Peyer's patch (tissue), 4 donors: ENCODE measurements at places on chromosomes 2 and 18. TPM values are rescaled to one million over a fixed set of nuclear protein-coding genes. Genes with fewer than 3 reads are reported as not detected.

DNA sequence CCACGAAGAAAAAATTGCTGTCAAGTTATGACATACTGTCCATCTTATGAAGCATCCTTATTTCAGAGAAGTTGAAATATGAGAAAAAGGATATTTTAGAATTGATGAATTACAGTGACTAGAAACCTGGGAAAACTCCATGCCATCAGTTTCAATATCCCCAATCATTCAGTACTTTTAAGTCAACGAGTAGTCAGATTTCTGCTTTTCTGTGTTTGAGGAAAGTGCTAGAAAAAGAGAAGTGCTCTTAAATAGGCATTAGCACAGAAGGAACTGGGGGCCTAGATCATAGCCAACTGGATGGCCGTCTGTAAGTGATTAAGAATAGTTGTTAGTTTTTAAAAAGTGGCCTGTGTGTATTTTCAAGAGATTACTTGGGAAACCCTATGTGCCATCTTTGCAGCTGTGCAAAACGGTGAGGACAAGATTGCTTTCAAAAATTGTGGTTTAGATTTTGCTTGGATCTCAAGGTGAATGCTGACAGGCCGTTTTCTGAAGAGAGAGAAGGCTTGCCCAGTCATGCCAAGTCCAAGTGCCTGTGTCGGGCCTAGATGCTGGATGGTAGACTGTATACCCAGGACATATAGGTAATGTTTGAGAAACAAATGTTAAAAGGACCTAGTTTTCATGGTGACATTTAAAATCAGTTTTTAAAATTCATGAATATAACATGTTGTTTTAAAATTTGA is 5.1 kb downstream of the NEDD4L start:
- no peaks in the 10 kb centered on the region for H3K36me3 ChIP-seq
- H3K4me1 ChIP-seq = peaks cover 5% of the 10 kb centered on the region
- no peaks in the 10 kb centered on the region for H3K27me3 ChIP-seq
- no peak overlapping the region for H3K4me3 ChIP-seq

GRCh38 chr2:205767617-205768016 is 85.3 kb downstream of the NRP2 start:
- no peaks in the 10 kb centered on the region for H3K27me3 ChIP-seq
- H3K27ac ChIP-seq = no peak overlapping the region
- H3K4me3 ChIP-seq = no peak overlapping the region
- no peak for DNase-seq

- no peak overlapping the region for H3K4me3 ChIP-seq
- no peaks in the 10 kb centered on the region for H3K27me3 ChIP-seq
- H3K4me1 ChIP-seq = no peaks in the 10 kb centered on the region
- no peak for DNase-seq
These were observed 60.1 kb downstream of the CWC22 start for GRCh38 chr2:179946810-179947615.

DNA sequence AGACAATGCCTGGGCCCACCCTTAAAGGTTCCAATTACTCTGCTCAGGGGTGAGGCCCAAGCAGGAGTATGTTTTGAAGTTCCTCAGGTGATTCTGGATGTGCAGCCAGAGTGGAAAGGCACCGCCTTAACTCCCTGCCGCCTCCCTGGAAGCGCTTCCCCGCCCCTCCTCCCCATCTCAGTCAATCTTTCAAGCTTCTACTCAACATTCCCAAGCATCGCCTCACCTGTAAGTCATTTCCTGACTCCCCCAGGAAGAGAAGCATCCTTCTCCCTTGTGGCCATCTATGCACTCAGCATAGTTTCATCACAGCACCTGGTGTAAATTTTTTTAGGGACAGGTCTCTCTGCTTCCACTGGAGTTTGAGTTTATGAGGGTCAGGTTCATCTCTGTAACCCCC is 67.5 kb downstream of the MYL12B start:
- no peaks in the 10 kb centered on the region for H3K27me3 ChIP-seq
- H3K4me1 ChIP-seq = no peaks in the 10 kb centered on the region
- no peak overlapping the region for H3K4me3 ChIP-seq
- no peak for DNase-seq
- H3K27ac ChIP-seq = no peak overlapping the region

GRCh38 chr2:134136731-134137130 is 117.1 kb upstream of the MGAT5 start:
- peaks cover 14% of the 10 kb centered on the region for H3K4me1 ChIP-seq
- H3K4me3 ChIP-seq = no peak overlapping the region
- no peaks in the 10 kb centered on the region for H3K27me3 ChIP-seq
- DNase-seq = no peak
- H3K36me3 ChIP-seq = no peaks in the 10 kb centered on the region

DNA sequence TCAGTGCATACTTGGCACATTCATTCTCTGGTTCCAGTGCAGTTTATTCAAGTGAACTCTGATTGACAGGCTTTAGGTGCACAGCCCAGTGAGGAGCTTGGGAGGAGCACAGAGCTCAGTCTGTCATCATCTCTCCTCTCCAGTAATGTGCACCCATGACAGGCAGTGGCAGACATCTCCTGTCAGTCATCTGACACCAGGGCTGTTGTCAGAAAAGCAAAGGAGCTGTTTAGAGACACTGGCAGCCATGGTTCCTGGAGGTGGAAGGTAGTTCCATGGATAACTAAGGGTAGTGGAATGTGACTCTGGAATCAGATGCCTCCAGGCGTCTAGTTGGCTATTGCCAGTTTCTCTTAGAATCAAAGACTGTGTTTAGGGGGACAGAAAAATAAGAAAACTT is 308.8 kb downstream of the DCDC2C start:
- H3K27ac ChIP-seq = no peak overlapping the region
- H3K4me1 ChIP-seq = no peaks in the 10 kb centered on the region
- no peak overlapping the region for H3K4me3 ChIP-seq
- no peaks in the 10 kb centered on the region for H3K27me3 ChIP-seq

GRCh38 chr2:168948621-168949212 is 47.6 kb downstream of the G6PC2 start:
- H3K27ac ChIP-seq = no peak overlapping the region
- H3K36me3 ChIP-seq = no peaks in the 10 kb centered on the region
- no peak for DNase-seq
- no peaks in the 10 kb centered on the region for H3K27me3 ChIP-seq

DNA sequence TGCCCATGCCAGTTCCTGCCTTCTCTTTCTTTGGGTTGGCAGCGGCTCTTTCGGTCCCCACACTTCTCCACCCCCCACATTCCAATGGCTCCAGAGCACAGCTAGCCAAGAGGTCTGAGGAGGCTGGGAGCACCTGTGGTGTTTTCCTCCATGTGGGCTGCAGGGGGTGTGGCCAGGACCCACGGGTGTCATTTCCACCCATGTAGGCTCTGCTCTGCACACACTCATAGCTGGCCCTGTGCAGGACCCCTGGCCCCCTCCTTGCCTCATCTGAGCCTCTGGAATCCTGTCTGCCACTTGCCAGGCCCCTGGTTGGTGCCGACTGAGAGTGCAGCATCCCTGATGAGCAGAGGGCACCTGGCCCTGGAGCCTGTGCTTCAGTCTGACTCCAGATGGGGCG is 46.3 kb downstream of the DYSF start:
- H3K36me3 ChIP-seq = no peaks in the 10 kb centered on the region
- DNase-seq = peak; percentile 25
- no peak overlapping the region for H3K4me3 ChIP-seq

Gene ZBTB7C
- total RNA-seq = 15.7 TPM

Gene ACADL
- total RNA-seq = not detected

DNA sequence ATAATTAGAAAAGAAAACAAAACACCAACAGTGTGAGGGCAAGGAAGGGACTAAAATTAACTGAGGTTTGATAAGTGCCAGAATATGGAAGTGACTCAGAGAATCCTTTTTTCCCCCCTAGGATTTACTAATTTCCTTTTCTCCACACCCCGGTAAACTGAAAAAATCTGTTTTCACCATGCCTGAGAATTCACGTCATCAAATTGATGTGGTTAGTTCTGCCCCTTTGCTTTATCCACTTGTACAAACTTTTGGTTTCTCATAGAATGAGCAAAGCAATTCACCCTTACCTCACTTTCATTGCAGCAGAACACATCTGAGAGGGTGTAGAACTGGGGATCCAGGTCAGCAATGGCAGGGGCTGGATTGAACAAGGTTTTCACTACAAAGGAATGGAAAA is 57.8 kb downstream of the RBKS start:
- no peak overlapping the region for H3K4me3 ChIP-seq
- no peak overlapping the region for H3K27ac ChIP-seq
- H3K36me3 ChIP-seq = no peaks in the 10 kb centered on the region
- DNase-seq = no peak
- H3K4me1 ChIP-seq = no peaks in the 10 kb centered on the region

DNA sequence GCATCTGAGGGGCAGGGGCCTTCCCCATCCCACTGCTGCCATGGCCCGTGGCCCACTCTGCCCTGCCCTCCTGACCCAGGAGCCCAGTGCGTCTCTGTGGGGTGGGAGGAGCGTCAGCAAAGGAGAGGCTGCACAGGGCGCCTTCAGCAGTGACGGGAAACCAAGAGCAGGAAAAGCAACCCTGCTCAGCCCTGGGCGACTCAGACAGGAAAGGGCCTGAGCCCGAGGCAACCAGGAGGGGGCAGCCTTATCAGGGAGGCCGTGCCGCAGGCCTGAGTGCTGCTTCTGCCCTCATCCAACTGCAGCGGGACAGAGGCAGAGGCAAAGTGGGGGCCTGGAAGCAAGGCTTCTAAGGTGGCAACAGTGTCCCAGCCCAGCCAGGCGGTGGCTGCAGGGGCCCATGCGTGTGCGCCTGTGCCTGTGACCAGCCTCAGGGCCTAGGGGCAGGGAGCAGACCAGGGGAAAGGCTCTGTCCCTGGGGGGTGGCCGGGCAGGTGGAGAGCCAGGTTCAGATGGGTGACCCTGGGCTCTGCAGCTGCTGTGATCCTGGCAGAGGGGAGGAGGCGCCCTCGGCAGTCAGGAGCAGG is 23.3 kb upstream of the ALPI start:
- no peaks in the 10 kb centered on the region for H3K4me1 ChIP-seq
- H3K36me3 ChIP-seq = no peaks in the 10 kb centered on the region
- H3K27ac ChIP-seq = no peak overlapping the region
- no peak for DNase-seq
- H3K4me3 ChIP-seq = no peak overlapping the region
- no peaks in the 10 kb centered on the region for H3K27me3 ChIP-seq

Gene LHCGR
- not detected for total RNA-seq

Gene MEP1B
- total RNA-seq = 497 TPM

Gene KCNIP3
- total RNA-seq = 4.9 TPM

Gene TXNDC9
- total RNA-seq = 39.2 TPM

Gene GPBAR1
- total RNA-seq = 7.0 TPM

DNA sequence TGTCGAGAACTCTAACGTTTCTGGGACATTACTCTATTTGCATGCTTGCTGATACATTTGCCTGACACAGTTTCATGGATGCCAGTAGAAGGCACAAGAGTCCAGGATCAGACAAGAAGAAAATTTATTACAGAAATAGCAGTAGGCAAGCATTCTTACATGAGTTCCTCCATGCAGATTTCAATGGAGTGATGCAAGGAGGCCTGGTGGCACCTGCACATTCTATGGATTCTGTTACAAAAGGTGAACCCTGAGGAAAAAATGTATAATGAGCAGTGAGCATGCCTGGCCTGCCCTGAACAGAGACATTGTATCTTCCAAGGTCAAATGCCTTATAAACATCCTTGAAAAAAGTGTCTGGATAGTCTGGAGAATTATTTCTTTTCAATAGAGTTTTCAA is 142.9 kb downstream of the DSEL start:
- no peak overlapping the region for H3K27ac ChIP-seq
- no peaks in the 10 kb centered on the region for H3K4me1 ChIP-seq
- H3K4me3 ChIP-seq = no peak overlapping the region
- no peaks in the 10 kb centered on the region for H3K36me3 ChIP-seq
- DNase-seq = no peak

DNA sequence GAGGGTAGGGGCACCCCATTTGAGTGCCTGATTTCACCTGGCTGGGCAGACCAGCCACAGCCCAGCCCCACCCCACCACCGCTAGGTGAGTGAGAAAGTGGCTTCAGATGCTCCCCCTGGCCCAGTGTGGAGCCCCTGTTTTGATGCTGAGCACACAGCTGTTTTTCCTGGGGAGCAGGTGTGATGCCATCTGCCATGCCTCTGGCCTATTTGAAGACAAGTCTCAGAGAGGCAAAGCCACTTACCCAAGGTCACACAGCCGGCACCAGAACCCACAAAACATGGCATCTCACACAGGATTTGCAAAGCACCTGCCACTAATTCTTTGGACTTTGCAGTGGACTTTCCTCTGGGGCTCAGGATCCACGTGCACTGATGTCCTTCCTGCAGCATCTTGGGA is 131.3 kb downstream of the INHBB start:
- H3K27me3 ChIP-seq = no peaks in the 10 kb centered on the region
- H3K4me3 ChIP-seq = no peak overlapping the region
- H3K36me3 ChIP-seq = no peaks in the 10 kb centered on the region
- H3K4me1 ChIP-seq = no peaks in the 10 kb centered on the region
- DNase-seq = no peak

Gene RAD51AP2
- total RNA-seq = not detected

Gene UGT1A5
- total RNA-seq = 24.2 TPM
